NCI-H510A treated with DMSO at 0.1 percent for 48 hours (cell line): ENCODE measurements at places on chromosomes 3 and 15.
A peak's percentile ranks its signal among the peaks of the same experiment; 100 is the strongest.

DNA sequence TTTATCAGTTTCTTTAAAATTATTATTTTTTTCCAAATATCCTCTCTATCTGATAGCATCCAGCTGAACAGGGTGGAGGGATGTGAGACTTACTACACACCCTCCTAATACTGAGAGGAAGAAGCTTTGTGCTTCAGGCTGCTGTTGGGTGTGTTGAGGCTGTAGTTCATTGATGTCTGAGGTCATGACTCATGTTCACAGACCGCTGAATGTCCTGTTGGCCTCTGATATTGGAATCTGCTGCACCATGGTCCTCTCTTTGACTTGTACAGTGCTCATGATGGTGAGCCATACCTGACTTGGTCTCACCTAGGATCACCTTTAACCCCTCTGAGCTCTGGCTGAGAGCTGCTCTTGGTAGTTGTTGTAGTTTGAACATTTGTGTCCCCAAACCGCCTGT, 302.9 kb downstream of the SATB1 start:
- DNase-seq: no peak

DNA sequence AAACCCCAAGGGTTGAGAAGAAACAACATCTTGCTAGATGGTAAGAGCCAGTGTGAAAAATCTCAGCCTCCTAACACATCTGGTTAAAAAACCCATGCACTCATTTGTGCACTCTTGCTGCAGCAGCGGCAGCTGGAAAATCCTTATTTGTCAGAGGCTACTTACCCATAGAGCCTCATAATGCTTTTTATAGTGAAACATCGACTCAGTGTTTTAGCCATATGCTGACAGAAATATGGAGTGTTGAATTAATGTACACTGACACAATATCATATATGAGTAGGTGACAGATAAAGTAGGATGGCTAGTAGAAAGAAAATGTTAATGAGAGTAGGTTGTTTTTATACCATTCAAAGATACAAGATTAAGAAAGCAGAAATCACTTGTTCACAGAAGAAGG, 13.0 kb downstream of the SLC9A9 start:
- no peak for DNase-seq

DNA sequence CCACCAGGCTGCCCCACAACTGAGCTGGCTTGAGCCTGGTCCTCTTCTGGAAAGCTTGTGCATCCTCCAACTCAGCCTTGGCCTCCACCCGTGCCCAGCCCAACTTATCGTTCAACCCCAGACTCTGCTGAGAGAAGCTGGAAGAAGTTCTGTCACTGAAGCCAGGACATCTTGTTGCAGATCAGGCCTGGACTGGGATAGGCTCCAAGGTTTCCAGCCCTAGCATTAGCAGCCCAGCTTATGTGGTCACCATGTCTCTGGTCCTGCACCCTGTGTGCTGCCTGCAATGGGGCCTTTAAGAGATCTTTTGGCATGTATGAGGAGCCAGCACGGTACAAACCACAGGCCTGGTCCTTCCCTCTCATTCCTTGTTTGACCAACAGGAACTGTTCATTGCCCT, 15.2 kb upstream of the CAMP start:
- DNase-seq: no peak

DNA sequence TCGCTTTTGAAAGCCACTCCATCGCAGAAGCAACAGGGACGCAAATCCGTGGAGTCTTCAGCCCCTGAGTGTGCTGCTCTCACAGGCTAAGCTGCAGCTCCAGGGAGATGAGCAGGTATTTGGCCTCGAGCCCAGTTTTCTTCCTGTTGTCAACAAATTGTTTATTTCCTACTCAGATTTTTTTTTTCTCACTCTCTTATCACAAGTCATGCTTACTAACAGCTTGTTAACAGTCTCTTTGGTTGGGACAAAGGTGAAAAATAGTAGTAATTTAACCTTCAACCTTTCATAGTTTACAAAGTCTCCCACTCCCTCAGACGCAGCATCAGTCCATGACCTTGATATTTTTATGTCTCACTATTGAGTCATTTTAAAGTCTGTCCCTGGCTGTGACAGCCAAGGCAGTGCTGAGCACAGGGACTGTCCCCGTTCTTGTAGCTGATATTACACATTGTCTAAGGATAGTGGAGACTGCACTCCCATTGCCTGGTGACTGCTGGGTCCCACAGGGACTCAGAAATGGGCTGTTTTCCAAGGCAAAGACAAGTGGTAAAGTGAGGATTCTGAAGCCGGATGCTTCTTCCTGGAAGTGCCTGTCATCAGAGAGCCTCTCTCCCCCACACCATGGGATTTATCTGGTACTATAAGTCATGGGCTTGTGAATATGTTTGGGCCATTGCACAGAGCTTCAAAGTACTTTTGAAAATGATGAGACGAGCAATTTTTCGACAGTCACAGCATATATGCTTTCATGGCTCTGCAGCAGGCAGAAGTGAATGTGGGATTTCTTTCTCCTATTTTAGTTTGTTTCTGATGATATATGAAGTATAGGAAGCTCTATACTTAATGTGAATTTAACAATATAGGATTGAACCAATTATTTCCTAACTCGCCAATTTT, 59.8 kb upstream of the UNC13C start:
- DNase-seq: peak; percentile 25

DNA sequence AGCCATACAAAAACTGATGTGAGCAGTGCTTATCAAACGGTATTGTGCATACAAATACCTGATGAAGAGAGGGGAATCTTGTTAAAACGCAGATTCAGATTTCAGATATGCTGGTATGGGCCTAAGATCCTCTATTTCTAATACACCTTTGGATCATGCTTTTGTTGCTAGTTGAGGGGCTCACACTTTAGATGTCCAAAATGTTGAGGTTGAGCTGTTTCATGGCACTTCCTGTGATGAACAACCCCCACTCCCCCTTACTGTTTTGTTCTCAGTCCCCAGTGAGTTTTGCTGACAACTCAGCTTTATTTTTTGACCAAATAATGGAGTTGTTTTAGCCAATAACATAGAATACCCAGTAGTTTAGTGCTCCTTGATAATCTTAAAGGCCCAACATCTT, 53.2 kb downstream of the ROBO2 start:
- DNase-seq: no peak

GRCh38 chr3:122942937-122943827, 84.4 kb downstream of the SEMA5B start:
- DNase-seq: peak; percentile 46

DNA sequence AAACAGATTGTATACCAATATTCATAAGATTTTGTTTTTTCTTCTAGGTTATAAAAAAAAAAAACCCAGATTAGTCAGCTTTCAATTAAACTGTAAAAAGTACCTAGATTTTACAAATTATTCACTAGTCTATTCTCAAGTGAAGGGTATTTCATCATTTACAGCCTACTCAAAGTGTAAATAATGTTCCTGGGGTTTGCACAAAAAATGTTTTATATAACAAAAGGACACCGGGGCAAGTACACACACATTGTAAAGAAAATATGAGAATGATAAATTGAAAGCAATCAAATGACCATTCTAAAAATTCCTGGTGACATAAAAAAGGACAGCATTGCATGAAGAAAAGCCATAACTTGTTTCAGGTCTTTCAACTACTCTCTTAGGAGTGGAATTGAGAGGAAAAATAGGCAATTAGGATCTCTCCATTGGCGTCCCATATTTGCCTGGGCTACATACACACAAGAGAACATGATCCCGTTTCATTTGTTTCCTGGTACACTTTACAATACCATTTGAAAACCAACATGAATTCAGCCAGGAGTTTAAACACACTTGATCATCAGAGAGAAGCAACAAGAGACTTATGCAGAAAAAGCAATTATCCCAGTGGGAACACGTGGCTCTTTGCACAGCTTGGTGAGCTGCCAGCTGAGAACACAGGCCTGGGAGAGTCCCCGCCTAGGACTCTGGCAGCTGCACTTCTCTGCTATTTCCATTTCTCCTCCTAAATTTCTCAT, 1039.2 kb downstream of the ROBO1 start:
- peak; percentile 77 for DNase-seq

DNA sequence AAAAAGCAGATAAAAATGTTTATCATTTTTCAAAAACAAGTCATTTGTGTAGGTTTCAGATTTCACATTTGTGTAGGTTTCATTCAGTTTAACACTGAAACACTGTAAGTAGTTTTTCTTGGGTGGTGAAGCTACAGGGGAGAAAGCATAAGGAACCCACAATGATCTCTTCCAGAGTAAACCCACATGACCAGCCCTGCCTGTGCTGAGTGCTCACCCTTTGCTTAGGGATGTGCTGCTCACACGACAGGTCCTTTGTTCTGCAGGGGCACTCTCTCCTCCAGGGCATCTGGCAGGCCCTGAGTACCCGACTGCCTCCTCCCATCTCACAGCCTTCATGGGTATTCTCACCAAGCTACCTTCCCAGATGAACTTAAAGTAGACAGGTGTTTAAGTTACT, 28.9 kb downstream of the ZXDC start:
- DNase-seq: no peak

GRCh38 chr3:11998092-11998491, 6.1 kb upstream of the SYN2 start:
- DNase-seq: no peak

DNA sequence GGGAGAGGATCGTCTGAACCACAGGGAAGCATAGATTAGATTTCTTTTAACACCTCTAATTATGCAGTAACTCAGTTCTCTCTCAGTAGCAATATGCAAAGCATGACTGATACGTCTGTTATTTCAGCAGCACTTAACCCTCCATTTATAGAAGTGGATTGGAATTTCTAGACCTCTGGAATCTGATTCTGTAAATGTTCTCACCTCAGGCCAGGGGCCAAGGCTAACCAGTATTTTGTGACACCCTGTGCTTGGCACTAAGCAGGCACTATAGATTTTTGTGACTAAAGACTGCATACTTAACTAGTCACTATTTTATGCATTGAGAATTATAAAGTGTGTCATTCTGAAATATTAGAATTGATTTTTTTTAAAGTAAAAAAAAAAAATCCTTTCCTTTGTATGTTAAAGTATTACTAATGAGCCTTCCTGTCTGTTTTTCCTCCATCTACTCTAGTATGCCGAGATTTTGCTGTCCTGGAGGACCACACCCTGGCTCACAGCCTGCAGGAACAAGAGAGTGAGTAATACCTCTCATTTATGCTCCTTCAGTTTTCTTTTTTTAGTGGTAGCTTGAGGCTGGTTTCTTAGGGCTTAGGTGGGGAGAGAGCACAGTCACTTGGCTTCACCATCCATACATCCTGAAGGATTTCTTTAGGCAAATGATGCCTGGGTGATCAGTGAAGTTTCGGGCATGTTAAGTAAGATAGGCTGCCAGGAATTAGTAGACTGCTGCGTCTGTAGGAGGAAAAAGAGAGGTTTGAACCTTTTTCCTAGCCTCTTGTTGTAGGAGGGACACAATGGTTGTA, 26.5 kb upstream of the UTS2B start:
- DNase-seq: no peak

GRCh38 chr3:71346061-71346460, 237.5 kb downstream of the FOXP1 start:
- no peak for DNase-seq

GRCh38 chr3:24149032-24149431, 203.9 kb downstream of the NR1D2 start:
- DNase-seq: no peak

GRCh38 chr3:29011441-29011840, 269.4 kb upstream of the RBMS3 start:
- no peak for DNase-seq

GRCh38 chr3:37989821-37990480, 635 bp upstream of the VILL start:
- DNase-seq: no peak

- DNase-seq: no peak
These were observed 82.0 kb upstream of the SCN5A start for GRCh38 chr3:38731522-38731921.

GRCh38 chr3:114509756-114510155, 215.9 kb downstream of the TIGIT start:
- no peak for DNase-seq

- DNase-seq: peak; percentile 23
These were observed 108.8 kb upstream of the CRBN start for GRCh38 chr3:3288255-3288654.

- no peak for DNase-seq
These were observed 433.3 kb downstream of the RAP2B start for GRCh38 chr3:153595186-153595815.

DNA sequence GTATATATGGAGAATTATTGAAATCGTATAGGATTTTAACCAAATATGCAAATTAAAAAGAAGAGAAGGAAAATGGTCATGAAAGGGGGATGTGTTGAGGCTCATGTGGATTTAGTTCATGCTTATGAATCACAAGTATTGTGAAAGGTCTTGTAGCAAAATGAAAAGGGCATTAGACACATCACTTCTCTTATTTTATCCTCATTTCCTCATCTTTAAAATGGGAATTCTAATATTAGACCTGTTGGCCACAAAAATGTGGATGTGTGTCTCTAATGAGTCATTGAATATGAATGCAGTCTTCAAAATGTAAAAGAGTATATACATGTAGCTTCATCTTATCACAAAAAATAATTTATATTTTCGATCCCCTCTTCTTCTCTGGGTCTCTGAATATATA, 14.9 kb upstream of the ALCAM start:
- DNase-seq: no peak

- DNase-seq: no peak
These were observed 12.7 kb downstream of the LCMT2 start for GRCh38 chr15:43317566-43318184.

GRCh38 chr3:73561494-73561893, 63.2 kb downstream of the PDZRN3 start:
- no peak for DNase-seq

- peak; percentile 75 for DNase-seq
These were observed 43.9 kb downstream of the NR2C2 start for GRCh38 chr3:14991151-14991742.

DNA sequence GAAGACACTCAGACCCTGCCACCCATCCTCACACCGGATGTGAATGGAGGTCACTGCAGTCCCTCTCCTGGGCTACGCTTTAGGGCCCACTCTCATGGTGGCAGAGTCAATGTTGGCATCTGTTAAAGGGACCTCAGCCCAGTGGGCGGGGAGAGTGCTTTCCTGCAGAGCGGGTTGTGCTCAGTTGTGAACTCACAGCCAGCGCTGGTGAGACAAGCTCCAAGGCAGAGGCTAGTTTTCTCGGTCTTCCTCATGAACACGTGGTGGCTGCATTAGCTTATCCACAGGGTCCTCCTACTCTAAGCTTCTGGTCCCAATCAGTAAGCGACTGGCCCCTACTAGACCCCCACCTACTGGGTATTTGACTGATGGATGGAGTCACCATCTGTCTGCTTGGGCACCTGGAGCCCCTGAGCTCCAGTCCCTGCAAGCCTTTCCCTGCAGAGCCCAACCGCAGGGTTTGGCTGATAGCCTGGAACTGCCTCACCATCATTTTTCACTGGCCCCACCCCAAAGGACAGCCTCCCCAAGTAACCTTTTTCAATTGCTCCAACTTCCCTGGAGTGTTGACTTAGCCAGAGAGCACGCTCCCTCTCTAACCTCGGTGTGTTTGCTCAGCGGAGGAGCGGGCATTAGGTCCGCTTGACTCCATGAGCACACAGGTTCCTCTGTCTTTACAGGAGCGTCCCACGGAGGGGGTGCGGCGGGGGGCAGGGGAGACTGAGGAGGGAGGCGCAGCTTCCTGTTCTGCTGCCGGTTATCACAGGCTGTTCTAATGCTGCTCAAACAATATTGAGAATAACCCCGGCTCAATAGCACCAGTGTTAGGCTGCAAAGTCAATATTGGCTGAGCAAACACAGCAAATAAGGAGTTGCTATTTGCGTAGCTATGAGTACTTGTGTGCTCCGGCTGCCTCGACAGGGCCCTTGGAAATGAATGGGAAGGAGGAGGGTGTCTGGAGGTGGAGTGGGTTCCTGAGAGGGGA, 141.7 kb downstream of the RPLP1 start:
- peak; percentile 99 for DNase-seq

GRCh38 chr15:68488966-68489365, 57.0 kb upstream of the ITGA11 start:
- no peak for DNase-seq
